ENCODE measurements at places on chromosomes 1 and 21.

GRCh38 chr21:36466061-36466511, 13.8 kb downstream of the CLDN14 start:
- DNase-seq = no peak

DNA sequence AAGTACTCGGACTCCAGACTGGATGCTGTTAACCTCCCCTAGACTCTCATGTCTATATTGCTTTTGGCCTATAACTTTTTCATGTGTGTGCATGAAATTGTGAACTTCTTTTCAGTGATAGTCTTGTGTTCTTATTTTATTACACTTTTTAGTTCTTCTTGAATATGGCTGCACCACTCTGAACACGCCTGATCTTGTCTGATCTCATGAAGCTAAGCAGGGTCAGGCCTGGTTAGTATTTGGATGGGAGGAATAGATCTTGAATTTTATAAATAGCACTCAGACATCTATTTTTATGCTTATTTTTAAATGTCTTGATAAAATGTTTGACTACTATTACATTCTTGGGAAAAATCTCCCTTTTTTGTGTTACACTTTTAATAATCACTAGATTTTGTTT, 22.4 kb downstream of the TCP10L start:
- DNase-seq = no peak

GRCh38 chr1:84715342-84716019, 25.2 kb upstream of the SSX2IP start:
- peak; percentile 97 for DNase-seq

DNA sequence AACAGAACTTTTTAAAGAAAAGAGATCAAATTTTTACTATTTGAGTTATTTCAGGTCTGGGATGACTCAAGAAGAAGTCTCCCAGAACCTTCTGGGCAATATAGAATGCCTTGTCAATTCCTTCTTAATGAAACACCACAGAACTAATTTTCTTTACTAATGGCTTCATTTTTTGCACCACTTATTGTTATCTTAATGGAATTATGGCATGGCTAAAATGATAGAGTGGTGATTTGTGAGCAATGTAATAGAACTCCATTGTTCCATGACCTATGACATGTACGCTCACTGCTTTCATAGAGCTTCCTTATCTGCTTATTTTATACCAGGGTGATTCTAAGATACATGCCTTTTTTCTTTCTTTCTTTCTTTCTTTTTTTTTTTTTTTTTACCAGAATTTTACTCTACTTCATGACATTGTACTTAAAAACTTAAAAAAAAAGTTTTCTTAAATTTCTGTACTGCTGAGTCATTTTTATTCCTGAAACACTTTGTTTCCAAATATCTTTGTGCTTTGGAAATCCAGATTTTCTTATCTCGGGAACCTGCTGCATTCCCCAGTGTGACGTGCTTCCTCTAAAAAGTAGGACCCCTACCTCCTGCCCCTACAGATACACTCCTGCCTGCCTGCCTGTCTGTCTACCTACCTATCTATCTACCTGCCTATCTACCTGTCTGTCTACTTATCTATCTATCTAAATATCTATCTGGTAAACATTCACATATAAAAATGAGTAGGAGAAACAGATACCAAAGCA, 284.9 kb downstream of the PBX1 start:
- DNase-seq = no peak

DNA sequence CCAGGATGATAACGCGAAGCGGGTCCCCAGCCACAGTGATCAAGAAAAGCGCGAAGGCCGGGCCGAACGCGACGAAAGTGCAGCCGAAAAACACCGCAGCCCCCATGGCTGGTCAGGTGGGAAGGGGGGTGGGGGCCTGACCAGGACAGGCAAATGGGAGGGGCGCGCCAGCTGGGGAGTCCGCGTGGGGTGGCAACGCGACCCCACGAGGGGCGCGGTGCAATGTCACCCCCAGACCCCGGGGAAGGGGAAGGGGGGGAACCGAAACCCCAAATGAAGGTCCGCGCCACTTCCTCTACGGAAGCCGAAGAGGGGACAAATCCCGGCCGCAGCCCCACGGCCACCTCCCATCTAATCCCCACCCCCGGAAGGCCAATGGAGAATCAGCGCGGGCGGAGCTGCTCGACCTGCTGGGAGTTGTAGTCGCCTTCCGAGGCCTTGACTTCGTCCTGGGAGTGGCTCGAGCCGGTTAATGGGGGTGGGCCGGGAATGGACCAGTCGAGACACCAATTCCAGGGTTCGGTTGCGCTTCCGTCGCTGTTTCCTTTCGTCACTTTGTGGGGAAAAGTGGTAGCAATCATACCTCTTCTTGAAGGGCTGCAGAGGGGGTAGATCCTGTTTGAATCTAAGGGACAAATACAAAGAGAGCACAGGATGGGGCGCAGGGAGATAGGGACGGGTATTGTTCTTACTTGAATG, at the start of gene APH1A:
Gene APH1A (minus strand): TSS at position 312 of the 699 bp plus-strand sequence. CDS start 206 bp downstream, at position 106.
- DNase-seq = peak; percentile 59

GRCh38 chr1:85319491-85319890, 43.1 kb upstream of the BCL10 start:
- DNase-seq = no peak

GRCh38 chr1:14440731-14441130, 157.8 kb upstream of the KAZN start:
- DNase-seq = no peak

DNA sequence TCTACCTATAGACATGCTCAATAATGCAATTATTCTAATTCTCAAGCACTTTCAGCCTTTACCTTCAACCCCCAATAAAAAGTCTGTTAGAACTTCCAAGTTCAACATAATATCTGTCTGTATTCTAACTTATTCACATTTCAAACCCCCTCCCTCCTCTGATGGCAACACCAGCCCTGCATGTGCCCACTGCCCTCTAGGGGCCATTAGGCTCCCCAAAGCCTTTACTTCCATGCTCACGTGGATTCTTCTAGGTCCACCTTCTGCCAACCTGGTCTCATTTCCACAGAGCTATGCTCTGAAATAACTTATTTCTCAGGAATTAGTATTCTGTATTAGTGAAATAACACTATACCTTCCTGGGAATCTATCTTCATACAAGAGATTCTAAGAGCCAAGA, 22.2 kb upstream of the KPRP start:
- no peak for DNase-seq

DNA sequence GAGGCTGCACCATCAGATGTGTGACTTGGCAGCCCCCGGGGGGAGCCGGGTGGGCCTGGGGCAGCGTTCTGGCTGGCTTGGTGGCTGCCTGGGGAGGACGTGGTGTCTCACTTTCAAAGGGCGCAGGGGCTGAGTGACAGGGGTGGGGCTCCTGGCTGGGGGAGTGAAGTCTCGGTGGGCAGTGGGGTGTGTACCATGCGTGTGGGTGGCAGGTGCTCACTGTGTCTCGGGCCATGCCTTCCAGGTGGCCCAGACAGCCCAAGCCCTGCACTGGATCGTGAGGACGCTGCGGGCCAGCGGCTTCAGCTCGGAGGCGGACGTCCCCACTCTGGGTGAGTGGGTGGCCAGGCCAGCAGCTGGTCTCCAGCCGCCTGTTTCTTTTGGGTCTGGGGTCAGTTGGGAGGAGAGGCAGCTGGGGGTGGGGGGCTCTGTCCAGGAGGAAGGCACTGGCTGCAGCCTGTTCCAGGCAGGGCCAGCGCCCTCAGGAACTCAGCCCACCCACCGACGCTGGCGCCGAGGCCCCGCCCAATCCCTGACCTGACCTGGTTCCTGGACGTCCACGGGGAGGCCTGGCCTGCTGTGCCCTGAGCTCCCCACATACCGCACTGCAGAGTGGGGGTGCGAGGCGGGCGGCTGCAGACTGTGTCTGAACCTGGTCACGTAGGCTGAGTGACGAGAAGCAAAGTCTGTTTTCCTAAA, 30.6 kb upstream of the LRRC3 start:
- DNase-seq = no peak

GRCh38 chr1:80083892-80084291, 1077.4 kb upstream of the ADGRL4 start:
- no peak for DNase-seq

- no peak for DNase-seq
Measured at GRCh38 chr21:27058673-27059605, 92.1 kb upstream of the ADAMTS5 start.

DNA sequence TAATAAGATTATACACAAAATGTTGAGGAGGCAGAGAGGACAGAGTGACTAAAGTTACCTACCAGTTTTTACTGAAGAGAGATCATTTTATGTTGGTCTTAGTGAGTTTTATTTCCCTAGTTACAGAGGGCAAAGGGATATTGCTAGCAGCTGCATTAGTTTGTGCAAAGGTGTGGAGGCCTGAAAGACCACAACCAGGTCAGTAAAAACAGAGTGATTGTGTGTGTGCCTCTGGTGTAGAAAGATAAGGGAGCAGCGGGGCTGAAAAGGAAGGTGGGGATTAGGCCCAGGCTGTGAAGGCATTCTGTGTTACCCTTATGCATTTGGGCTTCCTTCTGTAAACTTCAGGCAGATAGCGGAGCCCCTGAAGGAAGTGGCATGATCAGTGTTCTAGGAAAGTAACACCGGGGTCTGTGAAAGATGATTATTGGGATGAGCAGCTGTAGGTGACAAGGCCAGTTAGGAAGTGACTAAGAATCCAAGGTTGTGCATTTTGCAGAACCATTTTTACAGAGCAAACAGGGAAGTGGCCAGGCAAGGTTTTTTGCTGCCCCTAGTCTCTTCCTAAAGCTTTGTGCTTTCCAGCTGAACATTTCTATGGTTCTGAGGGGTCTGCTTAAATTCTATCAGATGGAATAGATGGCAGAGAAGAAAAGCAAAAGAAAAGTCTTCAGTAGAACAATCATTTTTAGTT, 3.7 kb downstream of the GADD45A start:
- no peak for DNase-seq

DNA sequence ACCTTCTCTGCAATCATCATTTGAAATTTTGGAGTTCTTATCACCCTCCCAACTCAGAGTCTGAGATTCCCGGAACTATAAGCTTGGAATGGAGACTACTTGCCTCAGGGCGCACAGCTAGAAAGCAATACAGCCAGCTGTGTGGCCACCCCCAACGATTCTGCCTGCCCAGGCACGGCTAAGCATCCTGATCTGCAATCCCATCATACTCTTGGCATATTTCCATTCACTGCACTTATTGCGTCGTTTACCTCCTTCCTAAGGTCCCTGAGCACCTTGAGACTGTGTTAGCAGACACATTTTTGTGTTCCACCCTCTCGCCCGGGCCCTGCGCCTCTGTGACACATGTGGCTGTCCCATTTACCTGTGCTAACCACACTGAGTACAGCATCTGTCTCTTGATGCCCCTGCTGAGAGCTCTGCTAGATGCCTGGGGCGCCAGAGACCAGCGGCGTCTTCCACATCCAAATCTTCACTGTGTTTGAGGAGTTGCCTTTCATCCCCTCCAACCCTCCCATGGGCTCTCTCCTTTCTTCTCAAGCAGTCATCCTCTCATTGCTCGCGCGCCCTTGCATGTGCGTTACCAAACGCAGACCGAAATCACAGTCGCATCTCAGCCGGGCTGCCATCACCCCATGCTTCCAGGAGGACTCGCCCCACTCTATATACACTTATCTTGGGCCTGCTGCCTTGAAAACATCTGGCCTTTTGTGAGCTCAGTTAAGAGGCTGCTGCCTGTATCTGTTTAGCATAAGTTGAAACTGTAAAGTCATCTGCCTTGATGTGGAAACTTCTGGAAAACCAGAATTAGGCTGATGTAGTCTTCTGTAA, 3.5 kb upstream of the CLDN19 start:
- DNase-seq = no peak

DNA sequence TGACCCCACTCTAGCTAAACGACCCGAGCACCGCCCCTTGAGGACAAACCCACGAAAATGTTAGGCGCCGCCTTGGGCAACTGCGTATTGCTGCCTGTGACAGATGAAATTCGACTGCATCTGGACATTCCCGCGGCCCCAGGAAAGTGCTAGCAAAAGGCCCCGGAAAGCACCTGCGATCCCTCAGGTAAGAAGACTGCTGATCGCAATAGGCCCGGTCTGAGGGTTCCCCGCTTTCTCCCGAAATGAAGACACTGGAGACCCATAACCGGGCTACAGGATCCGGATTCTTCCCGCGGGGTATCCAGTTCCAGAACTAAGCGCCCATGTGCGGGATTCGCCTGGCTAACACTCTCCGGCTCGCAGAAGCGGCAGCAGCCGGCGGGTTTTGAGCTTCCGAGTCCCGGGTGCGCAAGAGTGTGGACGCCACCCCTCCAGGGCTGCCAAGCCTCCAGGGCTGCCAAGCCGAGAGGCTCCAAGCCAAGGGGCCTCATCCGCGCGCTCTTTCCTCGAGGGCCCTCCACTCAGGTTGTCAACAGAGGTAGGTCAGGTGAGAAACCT, 157.9 kb upstream of the NBPF11 start:
- DNase-seq = no peak

GRCh38 chr1:15848143-15848928, 829 bp downstream of the SPEN start:
- DNase-seq = no peak

DNA sequence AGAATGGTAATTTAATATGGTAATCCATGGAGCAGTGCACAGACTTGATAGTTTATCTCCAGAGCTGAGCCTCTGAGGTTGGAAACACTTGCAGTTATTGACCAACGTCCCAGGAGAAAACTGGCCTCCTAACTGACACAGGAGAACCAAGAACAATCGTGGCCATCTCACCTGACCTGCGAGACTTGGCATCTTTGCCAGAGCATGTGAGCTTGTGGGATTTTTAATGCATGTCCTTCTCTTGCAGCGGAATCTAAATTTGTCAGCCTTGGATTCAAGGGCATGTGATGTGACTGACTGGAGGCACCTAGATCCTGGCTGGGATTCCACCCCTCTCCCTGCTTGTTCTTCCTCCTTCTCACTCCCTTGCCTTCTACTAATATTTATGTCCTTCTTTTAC, 27.8 kb upstream of the SLC26A9 start:
- no peak for DNase-seq

DNA sequence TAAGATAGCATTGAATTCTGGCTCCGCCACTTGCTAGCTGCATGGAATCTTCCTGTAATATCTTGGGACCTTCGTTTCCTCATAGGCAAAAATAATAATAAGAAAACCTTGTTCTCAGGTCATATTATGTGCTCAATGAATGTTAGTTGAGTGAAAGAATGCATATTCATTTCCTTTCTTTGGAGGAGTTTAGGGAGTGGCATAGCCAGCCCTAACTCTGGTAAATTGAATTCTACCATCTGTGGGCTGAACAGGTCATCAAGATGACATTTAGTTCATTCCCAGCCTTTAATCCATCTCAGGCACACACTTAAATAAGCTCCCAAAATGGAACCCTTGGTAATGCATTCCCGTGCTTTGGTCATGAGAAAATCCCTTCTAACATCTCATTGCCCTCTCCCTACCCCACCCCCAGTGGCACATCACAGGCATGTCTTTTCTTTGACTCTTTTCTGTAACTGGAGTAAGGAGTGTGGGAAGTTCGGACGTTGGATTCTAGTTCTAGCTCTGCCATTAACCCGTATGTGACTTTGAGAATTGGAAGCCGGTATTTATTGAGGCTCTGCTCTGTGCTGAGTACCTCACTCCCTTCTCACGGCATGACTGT, 13.2 kb upstream of the MYOG start:
- no peak for DNase-seq

- no peak for DNase-seq
Measured at GRCh38 chr1:40808002-40808401, 24.4 kb downstream of the KCNQ4 start.

GRCh38 chr1:238777551-238777950, 608.8 kb upstream of the CHRM3 start:
- no peak for DNase-seq

Data from NCI-H524 treated with DMSO at 0.1 percent for 48 hours (cell line).